Myocyte (in vitro differentiated cells): ENCODE measurements at places on chromosomes 7 and 10. TPM values are rescaled to one million over a fixed set of nuclear protein-coding genes. Genes with fewer than 3 reads are reported as not detected.

GRCh38 chr7:105764506-105764905, 111.9 kb downstream of the ATXN7L1 start:
- no peak for DNase-seq

GRCh38 chr10:70981171-70981836, 92.9 kb upstream of the PCBD1 start:
- DNase-seq: no peak

- DNase-seq: peak; percentile 49
These were observed 61.7 kb downstream of the PWWP2B start for GRCh38 chr10:132458586-132459300.

DNA sequence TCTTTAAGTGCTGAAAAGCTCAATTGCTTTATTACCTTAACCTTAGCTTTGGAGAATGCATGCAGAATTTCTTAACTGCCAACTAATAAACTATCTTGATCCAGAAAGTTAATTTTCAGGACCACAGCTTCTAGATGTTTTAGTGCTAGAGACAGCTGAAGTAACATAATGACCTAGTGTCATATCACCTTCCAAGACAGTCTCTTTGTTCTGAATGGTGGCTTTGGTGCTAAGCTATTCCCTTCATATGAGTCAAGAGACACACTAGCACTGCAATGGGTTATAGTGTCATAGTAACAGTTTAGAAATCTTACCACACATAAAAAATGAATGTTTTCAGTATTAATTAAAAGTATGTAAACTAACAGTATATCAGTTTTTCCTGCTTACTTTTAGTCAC, 115.4 kb upstream of the LRRN3 start:
- DNase-seq: peak; percentile 56

DNA sequence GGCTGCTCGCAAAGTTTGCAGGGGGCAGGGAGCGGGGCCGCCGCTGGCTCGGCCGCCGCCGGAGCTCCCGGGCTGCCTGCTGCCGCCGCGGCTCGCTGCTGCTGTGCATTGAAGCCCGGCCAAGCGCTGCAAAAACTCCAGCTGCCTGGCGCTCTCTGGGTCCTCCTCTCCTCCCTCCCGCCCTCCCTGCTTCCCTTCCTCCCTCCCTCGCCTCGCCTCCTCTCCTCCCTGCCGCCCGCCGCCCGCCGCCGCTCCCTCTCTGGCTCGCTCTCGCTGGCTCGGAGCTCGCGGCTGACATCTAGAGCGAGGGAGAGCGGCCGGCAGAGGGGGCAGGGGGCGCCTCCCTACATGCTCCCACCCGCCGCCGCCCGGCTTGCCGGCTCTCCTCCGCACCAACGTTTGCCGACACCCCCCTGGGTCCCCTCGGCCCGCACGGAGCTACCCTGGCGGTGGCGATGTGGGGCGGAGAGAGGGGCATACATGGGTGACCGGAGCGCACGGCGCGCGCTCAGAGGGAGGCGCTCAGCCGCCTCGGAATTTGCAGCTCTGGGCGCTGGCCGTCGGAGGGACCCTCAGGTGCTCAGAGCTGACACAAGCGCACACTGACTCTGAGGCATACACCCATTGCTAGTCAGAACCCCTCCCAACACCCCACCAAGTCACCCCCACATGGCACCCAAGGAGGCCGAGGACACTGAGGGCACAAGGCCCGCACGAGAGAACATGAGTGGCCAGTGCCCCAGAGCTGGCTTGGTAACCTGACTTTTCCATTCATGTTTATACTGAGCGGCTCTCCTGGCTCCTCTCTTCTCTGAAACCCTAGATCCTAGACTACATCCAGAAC, 1.2 kb upstream of the PLXNA4 start:
- DNase-seq: peak; percentile 43

GRCh38 chr10:18418541-18419215, 232.7 kb downstream of the NSUN6 start:
- DNase-seq: no peak

GRCh38 chr7:37031571-37032257, 307.4 kb upstream of the AOAH start:
- DNase-seq: peak; percentile 100

GRCh38 chr10:99372546-99373271, 43.6 kb downstream of the CNNM1 start:
- peak; percentile 22 for DNase-seq

DNA sequence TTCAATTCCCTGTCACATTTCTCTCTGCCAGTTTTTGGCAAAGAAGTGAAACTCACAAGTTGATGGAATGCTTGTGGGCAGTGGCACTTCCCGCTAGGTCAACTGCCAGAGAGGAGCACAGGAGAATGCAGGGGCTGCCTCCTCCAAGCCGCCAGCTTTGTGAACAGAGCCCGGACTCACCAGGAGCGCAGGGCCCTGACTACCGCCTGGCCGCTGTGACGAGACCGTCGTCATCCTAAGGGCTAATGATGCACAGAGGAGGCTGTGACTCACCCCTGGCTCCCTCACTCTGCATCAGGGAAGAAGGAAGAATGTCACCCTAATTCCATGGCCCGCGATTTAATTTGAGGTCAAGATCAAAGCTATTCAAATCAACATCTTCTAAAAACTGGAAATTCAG, 123.9 kb downstream of the TAX1BP1 start:
- DNase-seq: no peak

DNA sequence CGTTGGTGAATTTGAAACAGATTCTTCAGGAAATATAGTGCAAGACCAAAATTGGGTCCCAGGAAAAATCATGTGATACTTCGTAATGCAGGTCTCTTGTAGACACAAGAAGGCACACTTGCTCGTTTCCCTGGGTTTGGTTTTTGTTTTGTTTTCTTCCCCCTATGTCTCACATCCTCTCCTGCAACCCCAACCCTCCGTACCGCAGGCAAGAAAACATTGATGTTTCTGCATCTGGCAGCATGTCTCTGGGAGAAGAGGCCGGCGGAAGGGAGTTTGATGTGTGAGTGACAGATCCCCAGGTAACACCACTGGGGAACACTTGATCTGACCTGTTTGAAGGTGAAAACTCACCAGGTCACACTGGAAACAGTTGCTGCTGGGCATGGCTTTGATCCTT, 718.5 kb downstream of the AUTS2 start:
- no peak for DNase-seq

DNA sequence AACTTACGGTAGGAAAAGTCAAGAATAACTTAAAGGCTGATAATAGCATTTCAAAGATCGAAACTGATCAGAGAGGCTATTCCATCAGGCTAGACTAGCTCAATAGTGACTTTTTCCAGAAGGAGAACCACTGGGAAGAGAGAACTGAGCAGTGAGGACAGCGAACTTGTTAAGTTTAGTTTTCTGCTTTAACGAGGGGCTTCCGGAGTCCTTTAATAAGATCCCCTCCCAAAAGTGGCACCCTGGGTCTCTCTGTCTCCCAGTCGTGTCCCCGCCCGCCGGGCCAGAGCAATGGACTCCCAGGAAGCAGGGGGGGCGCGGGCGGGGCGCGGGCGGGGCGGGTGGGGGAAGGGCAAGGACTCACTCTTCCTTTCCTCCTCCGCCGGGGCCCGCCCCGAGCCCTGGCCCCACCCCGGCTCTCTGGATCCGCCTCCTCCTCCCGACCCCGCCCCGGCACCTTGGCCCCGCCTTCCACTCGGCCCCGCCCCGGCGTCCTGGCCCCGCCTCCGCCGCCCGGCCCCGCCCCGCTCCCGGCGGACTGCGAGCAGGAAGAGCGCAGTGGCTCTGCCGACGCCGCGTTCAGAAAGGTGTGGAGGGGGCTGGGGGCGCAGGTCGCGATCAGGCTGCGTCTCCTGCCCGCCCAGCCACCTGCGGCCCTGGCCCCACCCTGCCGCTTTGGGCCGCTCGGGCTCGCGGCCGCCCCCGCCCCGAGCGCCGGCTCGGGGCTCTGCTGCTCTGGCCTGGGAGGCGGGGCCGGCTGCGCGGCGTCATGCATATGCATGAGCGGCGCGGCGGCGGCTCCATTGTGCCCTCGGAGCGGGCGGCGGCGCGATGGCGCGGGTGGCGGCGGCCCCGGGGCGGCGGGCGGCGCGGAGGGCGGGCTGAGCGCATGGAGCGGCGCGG, at the start of gene ZMIZ2:
TSS of gene ZMIZ2 (plus strand) at position 803 of the 903 bp plus-strand sequence. CDS start 7,403 bp downstream, outside the sequence.
- peak; percentile 93 for DNase-seq

- no peak for DNase-seq
These were observed 470.3 kb downstream of the AUTS2 start for GRCh38 chr7:70068531-70068930.

Gene MSMB
- not detected in 2 replicates for total RNA-seq

Gene SYNPO2L
- total RNA-seq: 22.8 and 41.4 TPM in 2 replicates

Gene SLC26A5
- not detected in 2 replicates for total RNA-seq

Gene ACHE
- 51.0 and 84.4 TPM in 2 replicates for total RNA-seq

Gene ASB10
- total RNA-seq: 0.99 TPM in 1 of 2 replicates, not detected in the other
